ENCODE measurements at places on chromosomes 11 and 22. TPM values are rescaled to one million over a fixed set of nuclear protein-coding genes. Genes with fewer than 3 reads are reported as not detected.

The CCND1 gene
- 1,083 TPM for total RNA-seq

The PHRF1 gene
- 33.1 TPM for total RNA-seq

The TMEM191C gene
- 0.66 TPM for total RNA-seq

The OR52N2 gene
- not detected for total RNA-seq

The BAIAP2L2 gene
- total RNA-seq: 7.2 TPM

The MFRP gene
- not detected for total RNA-seq

The GSTT2B gene
- total RNA-seq: 4.5 TPM

The IGSF9B gene
- total RNA-seq: 0.50 TPM

The OTOG gene
- total RNA-seq: not detected

The ANO5 gene
- total RNA-seq: 0.44 TPM

The ACCS gene
- 11.1 TPM for total RNA-seq

The LRRC55 gene
- not detected for total RNA-seq

The ACAD8 gene
- total RNA-seq: 17.7 TPM

The MCHR1 gene
- total RNA-seq: 0.50 TPM

The TH gene
- total RNA-seq: not detected

The PLEKHB1 gene
- 2.5 TPM for total RNA-seq

The MUC5B gene
- not detected for total RNA-seq

The PYGM gene
- 0.33 TPM for total RNA-seq

The DEFB131B gene
- total RNA-seq: not detected

The OR5B21 gene
- total RNA-seq: not detected

The DBX1 gene
- not detected for total RNA-seq

All from uterine smooth muscle cell (primary cell).